Testis (tissue), 5 donors: ENCODE measurements at places on chromosomes 3 and 15. TPM values are rescaled to one million over a fixed set of nuclear protein-coding genes. Genes with fewer than 3 reads are reported as not detected.
A peak's percentile ranks its signal among the peaks of the same experiment; 100 is the strongest.

DNA sequence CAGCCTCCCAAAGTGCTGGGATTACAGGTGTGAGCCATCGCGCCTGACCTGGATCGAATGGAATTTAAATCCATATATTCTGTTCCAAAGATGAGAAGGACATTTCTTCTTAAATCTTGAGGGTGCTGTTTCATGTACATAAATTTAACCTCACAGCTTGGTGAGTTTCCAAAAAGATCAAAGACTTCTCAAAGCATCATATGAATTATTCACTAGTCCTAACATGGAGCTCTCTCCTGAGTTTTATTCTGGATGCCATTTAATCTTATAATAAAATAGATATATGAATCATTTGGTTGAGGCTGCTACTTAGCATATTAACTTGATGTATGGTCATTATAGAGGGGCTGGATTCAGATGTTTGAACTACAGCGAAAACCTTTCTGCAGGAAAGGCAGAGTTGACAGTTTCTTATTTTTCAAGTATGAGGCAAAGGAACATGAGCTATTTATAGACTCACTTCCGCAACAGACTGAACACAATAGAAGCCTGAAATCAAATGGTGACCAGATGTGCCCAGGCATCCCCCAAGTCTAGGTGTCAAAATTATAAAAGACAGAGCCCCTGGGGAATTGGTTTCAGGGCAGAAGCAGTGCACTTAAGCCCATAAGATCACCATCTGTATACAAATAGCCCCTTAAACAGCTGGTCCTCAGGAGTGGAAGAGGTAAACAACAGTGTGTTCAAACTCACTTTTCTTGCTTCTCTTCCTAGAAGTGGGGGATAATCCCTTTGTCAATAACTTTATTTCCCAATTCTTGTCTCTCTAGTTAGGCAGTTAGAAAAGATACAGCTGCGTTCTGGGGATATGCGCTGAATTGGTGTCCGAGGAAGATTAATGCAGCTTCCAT lies 29.7 kb downstream of the STARD9 start:
- DNase-seq: no peak

- DNase-seq: peak; percentile 77
Measured at GRCh38 chr15:37764733-37765191, 169.7 kb upstream of the TMCO5A start.

- DNase-seq: peak; percentile 65
Measured at GRCh38 chr15:65344214-65344913, 33.4 kb downstream of the IGDCC3 start.

DNA sequence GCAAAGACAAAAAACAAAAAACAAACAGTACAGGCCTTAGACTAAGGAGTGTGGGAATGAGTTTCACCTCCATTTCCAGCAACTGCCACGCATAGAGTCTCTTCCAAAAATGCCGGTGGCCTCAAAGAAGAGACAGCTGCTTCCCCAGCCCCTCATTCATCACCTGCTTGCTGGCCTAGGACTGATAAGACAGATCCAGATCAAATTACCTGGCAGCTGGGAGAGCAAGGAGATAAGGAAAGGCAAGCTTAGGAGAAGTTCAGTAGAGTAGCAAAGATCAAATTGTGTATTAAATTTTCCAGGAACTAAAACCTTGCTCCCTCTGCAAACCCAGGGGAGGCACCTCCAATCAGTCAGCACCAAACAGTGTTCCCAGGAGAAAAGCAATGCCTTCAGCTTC lies 325.8 kb upstream of the CTNNB1 start:
- DNase-seq: no peak

NAALADL2 gene
- total RNA-seq: 15.6 TPM

DNA sequence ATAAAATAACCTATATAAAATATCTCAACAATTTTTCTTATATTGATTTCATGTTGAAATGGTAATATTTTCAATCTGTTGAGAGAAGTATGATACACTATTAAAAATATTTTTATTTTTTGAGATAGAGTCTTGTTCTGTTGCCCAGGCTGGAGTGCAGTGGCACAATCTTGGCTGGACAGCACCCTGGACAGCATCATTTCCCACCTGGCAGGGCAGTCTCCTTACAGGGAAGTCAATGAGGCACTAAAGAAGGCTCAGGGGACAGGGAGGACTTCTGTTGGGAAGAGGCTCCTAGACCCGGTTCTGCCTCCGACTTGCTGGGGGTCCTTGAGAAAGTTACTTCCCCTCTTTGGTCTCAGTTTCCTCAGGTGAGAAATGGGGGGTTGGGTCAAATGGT lies 9.4 kb downstream of the GOLGA6L2 start:
- DNase-seq: no peak

KCNMB3 gene
- total RNA-seq: 6.8 TPM

- DNase-seq: no peak
Measured at GRCh38 chr3:160768918-160769317, 12.9 kb downstream of the PPM1L start.

DNA sequence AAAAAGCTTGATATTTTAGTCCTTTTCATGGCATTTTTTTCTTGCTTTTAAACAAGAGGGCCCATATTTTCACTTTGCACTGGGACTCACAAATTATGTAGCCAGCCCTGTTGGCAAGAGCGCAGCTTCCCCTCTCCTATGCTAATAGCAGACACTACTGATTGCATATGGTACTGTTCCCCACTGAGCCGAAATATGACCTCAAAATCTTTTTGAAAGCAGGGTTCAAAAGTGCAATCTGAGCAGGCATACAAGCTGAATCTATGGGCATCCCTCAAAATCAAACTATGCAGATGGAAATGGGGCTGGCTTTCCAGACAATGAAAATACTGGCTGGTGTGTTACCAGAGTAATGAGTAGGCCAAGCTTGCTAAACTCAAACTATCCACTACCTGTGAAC lies 225.2 kb upstream of the SETMAR start:
- no peak for DNase-seq

IL17RB gene
- total RNA-seq: 17.5 TPM

SLCO2A1 gene
- total RNA-seq: 2.5 TPM

- no peak for DNase-seq
Measured at GRCh38 chr3:64928683-64929082, 240.9 kb upstream of the ADAMTS9 start.

DNA sequence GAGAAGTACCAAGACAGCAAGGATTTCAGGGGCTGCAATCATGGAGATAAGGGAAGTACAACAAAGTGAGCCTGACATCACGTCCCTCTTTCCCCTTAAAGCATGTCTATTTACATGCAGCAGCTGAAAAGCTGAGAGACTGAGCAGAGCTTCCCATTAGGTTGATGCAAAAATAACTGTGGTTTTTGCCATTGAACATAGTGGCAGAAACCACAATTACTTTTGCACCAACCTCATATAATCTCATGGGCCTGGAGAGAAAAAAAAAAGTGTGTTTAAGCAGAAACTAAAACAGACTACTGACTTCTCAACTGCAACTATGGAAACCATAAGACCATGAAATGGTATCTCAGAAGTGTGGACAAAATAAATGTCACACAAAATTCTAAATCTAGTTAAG lies 48.3 kb downstream of the CCDC12 start:
- DNase-seq: no peak

DNA sequence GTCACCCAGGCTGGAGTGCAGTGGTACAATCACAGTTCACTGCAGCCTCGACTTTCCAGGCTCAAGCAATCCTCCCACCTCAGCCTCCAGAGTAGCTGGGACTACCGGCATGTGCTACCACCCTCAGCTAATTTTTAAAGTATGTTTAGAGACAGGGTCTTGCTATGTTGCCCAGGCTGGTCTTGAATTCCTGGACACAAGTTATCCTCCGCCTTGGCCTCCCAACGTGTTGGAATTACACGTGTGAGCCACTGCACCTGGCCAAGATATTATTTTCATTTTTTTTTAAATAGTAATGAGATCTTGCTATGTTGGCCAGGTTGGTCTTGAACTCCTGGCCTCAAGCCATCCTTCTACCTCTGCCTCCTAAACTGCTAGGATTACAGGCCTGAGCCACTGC lies 4.4 kb upstream of the MPI start:
- no peak for DNase-seq

- no peak for DNase-seq
Measured at GRCh38 chr3:10238345-10239183, 9.7 kb upstream of the TATDN2 start.

DNA sequence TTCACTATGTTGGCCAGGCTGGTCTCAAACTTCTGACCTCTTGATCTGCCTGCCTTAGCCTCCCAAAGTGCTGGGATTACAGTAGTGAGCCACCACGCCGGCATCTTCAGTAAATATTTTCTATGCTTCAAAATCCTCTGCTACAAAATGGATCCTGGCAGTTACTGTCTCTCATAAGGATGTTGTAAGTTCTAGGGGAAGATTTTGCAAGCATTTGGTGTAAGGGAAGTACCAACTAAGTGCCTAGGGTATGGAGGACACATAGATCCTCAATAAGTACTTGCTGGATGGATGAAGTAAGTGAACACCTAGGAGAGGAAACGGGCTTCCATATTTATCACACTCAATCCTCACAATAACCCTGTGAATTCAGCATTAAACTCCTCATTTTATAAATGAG lies 6.6 kb downstream of the TM4SF4 start:
- DNase-seq: no peak

PROS1 gene
- 14.3 TPM for total RNA-seq

GRCh38 chr3:94413336-94414108 lies 350.7 kb downstream of the NSUN3 start:
- DNase-seq: no peak

- peak; percentile 24 for DNase-seq
Measured at GRCh38 chr15:49155834-49156627, 632 bp upstream of the COPS2 start.

GRCh38 chr3:137471130-137471529 lies 293.0 kb upstream of the SOX14 start:
- DNase-seq: no peak

GABRB3 gene
- total RNA-seq: 19.6 TPM

SORD gene
- total RNA-seq: 33.7 TPM

GRCh38 chr3:82685761-82686160 lies 924.3 kb upstream of the GBE1 start:
- DNase-seq: no peak

DNA sequence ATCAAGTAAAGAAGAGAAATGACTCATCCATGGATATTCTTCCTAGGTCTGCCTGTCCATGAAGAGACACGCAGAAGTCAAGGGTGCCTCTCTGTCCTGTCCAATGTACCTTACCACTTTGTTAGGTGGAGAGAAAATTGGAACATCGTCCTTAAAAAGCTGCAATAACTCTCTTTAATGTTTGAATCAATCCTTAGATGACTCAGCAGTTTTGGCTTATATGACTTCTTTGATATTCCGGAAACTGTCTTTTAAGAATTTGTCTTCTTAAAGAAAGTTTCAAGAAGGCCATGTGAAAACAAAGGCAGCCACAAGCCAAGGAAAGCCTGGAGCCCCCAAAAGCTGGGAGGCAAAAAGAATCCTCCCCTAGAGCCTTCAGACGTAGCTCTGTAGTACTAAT lies 49.2 kb downstream of the MRPL3 start:
- DNase-seq: no peak

CFAP100 gene
- total RNA-seq: 21.4 TPM

ARL14 gene
- total RNA-seq: not detected

GRCh38 chr3:123883111-123883510 lies 1.0 kb downstream of the MYLK start:
- DNase-seq: no peak
